Effector CD8-positive, alpha-beta T cell (primary cell): ENCODE measurements at places on chromosomes 16 and 17.

- no peak for DNase-seq
Measured at GRCh38 chr16:56382901-56383355, 42.4 kb downstream of the AMFR start.

GRCh38 chr16:65572156-65572555, 450.3 kb upstream of the CDH11 start:
- no peak for DNase-seq

- DNase-seq: no peak
Measured at GRCh38 chr17:41824086-41824485, 11.3 kb downstream of the FKBP10 start.

DNA sequence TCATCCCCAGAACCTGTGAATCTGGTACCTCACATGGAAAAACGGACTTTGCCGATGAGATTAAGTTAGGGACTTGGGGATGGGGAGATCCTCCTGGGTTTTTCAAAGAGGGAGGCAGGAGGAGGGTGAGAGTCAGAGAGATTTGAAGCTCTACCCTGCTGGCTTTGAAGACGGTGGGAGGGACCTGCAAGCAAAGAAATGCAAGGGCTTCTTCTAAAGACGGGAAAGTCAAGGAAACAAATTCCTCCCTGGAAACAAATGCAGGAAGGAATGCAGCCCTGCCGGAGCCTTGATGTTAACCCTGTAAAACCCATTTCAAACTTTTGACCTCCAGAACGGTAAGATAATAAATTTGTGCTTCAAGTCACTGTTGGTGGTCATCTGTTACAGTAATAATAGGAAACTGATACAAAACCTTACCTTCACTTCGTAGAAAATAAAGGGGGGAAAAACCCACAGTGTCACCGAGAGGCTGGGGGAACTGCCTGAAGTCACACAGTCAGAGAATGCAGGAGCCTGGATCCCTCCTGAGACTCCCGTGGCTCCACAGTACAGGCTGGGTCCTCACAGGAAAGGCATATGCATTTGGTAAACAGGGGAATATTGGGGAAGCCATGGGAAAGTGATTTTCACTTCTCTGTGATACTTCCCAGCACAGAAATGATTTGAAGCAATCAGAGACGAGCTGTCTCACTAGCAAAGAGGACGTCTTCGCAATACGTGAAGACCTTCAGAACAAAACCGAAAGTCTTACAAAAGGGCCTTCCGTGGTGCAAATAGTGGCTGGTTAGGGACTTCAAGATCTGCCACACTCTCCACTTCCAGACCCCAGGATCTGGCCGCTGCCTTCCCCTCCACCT, 58.9 kb upstream of the CLEC3A start:
- DNase-seq: no peak

DNA sequence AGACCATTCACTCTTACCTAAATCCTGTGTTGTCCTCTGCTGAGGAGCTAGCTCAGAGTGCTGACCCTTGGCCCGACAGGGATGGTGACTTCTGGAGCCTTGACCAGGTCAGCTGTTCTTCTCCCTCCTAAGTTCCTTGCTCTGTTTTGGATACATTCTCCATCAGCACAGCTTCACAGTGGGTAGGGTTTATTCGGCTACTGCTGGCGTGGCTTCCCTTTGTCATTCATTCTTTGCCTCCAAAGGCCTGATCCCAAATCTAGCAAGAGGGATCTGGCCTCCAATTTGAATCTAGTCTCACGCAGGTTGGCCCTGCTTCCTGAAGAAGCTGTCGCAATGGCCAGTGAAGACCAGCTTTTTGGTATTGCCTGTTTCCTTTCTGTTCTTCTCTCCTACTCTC, 116.6 kb downstream of the SHISA9 start:
- no peak for DNase-seq

- no peak for DNase-seq
Measured at GRCh38 chr16:89550421-89551007, 10.0 kb upstream of the RPL13 start.

DNA sequence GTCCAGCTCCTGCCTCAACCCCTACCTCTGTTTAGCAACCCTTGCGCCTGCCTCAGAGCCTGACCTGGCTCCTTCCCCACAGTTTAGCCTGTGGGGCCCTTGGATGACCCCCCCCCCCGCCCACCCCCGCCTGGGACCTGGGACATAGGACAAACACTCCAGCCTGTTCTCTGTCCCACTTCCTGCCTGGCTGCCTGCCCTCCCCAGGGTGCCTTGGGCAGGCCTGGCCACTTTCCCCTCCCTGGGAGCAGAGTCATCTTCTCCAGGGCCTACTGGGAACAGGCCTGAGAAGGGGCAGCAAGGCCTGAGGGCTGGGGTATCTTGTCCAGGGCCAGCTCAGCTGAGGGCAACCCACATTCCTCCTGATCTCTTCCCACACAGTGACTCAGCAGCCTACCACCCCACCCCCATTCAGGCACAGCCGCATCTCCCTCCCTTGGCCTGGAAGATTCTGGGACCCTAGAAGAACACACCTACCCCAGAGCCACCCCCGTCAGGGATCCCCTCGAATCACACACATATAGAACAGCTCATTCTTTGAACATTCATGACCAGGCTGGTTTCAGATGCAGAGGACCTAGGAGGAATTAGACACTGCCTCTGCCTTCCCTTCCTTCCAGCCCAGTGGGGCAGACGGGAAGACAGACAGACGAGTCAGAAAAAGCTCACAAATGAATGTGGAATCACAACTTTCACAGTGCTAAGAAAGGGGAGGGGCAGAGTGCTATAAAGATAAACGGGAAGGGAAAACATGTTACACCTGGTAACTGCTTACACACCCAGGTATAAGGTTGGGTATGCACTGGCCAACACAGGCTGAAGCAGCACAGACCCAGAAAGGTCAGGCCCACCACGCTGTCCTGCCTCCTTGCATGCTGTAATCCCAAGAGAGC, 6.0 kb downstream of the FHOD1 start:
- DNase-seq: no peak

GRCh38 chr16:87891764-87892163, 22.5 kb upstream of the SLC7A5 start:
- no peak for DNase-seq

DNA sequence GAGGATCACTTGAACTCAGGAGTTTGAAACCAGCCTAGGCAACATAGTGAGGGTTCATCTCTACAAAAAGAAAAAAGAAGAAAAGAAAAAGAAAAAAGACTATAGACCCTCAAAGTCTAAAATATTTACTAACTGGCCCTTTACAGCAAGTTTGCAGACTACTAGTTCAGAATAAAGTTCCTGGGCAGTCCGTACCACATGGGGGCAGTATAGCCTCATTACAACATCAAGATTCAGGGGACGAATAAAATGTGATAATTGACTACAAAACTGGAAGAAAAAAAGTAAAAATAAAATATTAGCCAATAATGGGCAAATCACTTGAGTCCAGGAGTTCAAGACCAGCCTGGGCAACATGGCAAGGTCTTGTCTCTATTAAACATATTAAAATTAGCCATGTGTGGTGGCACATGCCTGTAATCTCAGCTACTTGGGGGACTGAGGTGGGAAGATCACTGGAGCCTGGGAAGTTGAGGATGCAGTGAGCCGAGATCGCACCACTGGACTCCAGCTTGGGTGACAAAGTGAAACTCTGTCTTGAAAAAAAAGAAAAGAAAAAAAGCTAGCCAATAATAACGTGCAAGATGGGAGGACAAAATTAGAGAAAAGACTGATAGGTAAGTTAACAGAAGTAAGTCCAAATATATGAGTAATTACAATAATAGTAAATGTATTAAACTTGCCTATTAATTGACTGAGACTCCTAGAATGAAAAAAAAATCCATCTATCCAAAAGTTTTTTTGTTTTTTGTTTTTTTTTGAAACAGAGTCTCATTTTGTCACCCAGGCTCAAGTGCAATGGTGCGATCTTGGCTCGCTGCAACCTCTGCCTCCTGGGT, 129.4 kb upstream of the SEC14L1 start:
- peak; percentile 9 for DNase-seq

GRCh38 chr16:11833951-11834695, 17.2 kb downstream of the RSL1D1 start:
- DNase-seq: no peak

- no peak for DNase-seq
Measured at GRCh38 chr16:83037102-83037501, 410.3 kb downstream of the CDH13 start.
